Epithelial cell of proximal tubule (primary cell): ENCODE measurements at places on chromosomes 5 and 9. TPM values are rescaled to one million over a fixed set of nuclear protein-coding genes. Genes with fewer than 3 reads are reported as not detected.

FBXL17 gene
- total RNA-seq = 4.2 and 4.3 TPM in 2 replicates

RETREG1 gene
- 6.4 and 17.5 TPM in 2 replicates for total RNA-seq

TRIM32 gene
- 15.6 and 18.3 TPM in 2 replicates for total RNA-seq

LHX2 gene
- total RNA-seq = not detected in 2 replicates

DNA sequence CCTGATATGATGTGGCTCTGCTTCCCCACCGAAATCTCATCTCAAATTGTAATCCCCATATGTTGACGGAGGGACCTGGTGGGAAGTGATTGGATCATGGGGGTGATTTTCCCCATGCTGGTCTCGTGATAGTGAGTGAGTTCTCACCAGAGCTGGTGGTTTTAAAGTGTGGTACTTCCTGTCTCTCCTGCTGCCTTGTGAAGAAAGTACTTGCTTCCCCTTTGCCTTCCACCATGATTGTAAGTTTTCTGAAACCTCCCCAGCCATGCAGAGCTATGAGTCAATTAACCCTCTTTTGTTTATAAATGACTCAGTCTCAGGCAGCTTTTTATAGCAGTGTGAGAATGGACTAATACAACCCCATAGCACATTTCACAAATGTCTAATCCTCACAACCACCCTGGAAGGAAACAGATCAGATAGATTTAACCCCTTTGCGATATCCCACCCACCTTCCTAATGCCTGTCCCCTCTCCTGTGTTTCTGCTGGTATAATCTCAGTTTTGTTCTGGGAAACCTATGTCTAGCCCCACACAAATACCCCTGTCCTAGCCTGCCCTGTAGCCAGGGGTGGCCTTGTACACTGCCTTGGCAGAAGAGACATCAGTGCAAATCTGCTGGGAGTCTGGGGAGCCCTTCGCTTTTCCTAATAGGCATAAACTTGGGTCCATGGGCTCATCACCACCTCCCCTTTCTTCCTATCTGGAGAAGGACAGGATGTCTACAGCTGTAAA is 157.0 kb upstream of the RAI14 start:
- DNase-seq = peak; percentile 66

DNA sequence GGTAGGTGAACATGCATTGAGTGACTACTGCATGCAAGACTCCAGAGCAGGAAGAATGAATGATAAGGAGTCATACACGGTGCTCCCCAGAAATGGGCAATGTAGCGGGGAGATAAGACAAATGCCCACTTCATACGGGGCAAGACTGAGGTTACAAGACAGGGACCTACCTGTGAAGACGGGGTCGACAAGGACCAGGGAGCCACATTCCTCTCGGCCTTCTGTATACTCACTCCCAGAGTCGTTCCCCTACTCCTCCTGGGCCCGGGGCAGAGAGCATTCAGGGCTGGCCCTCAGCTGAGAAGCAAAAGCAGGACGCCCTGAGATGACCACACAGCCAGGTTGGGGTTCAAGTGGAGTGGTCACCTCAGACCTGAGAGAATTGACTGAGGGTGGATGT is 26.7 kb downstream of the PITX1 start:
- DNase-seq = no peak

- no peak for DNase-seq
These were observed 22.5 kb upstream of the ARL14EPL start for GRCh38 chr5:116009806-116010205.

GRCh38 chr9:101514071-101514470 is 19.6 kb upstream of the RNF20 start:
- peak; percentile 13 for DNase-seq

GRCh38 chr9:135797507-135798262 is 95.7 kb downstream of the KCNT1 start:
- no peak for DNase-seq

SECISBP2 gene
- 32.3 and 38.8 TPM in 2 replicates for total RNA-seq

DNA sequence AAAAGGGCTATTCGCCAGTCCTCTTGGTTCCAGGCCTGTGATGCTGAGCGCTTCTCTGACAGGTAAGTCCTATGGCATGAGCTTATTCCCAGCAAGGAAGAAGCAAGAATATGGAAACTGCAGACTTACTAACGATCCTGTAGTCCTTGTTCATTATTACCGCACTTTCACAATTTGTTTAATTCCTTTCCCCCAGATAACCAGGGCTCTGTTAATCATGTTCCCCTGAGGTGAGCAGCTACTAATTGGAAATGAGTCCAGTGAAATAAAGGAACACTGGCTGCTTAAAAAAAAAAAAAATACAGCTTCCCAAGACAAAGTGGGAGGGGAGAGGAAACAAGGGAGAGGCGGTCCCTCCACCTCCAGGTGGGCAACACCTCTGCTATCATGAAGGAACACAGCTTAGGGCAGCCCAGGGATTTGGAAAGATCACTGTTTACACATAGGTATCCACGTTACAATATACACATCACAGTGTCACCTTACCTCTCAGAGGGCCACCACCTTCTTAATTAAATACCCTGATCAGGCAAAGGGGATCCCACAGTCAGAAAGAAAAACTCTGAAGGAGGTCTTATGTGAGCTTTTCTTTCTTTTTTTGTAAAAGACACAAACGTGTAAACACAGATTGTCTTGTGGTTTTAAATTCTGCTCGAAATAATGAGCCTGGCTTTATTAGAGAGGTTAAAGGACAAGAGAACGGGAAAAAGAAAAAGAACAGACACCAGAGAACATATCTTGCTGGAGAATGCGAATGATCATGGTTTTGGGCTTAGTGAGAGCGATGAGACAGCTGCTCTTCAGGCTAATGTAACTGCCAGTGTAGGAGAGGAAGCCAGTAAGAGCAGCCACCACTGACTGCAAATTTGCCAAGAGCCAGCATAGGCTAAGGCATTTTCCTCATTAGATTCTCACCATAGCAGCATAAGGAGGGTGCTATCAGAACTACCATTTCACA is 258.6 kb downstream of the CRB2 start:
- DNase-seq = no peak

AQP3 gene
- total RNA-seq = 0.65 and 5.4 TPM in 2 replicates

- DNase-seq = no peak
These were observed 67.8 kb upstream of the SLC1A1 start for GRCh38 chr9:4422495-4422894.

PCDHB4 gene
- total RNA-seq = not detected in 2 replicates

DNA sequence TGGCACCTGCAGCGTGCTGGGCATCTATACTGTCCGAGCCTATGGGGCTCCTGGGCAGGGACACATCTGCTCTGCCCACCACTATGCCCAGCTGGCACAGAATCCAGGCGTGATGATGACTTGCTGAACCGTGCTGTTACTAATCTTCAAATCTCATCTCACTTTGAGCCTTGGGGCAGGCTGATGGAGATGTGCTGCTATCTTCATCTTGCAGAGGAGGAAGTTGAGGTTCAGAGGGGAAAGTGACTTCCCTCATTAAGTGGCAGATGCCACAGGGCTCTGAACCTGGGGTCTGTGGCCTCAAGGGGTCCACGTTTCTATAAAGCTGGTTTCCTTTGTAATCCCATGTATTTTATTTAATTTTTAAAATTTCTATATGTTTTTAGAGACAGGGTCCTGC is 4.7 kb downstream of the SLC2A6 start:
- no peak for DNase-seq

- DNase-seq = no peak
These were observed 40.9 kb downstream of the PAM start for GRCh38 chr5:102796009-102796408.

DNA sequence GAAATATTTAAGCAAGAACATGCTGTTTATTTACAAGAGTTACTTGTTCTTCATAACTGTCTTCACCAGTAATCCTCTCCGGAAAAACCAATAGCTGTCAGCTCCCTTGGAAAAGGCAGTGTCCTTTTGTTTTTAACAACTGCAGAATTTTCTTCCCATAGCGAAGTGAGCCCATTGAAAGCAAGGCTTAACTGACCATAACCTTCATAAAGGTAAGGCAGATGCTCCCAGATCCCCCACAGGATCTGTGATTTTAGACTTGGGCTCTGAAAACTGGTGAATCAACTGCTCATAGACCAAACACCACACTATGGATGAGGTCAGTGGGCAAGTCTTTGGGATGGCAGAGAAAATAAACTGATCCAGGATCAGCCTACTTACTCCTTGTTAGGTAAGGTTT is 155.0 kb downstream of the GLIS3 start:
- DNase-seq = no peak

PCBD2 gene
- total RNA-seq = 5.6 and 10.1 TPM in 2 replicates

GRCh38 chr5:169945831-169946261 is 34.4 kb downstream of the INSYN2B start:
- no peak for DNase-seq

RAB24 gene
- 16.7 and 22.4 TPM in 2 replicates for total RNA-seq

GRCh38 chr9:113153599-113153998 is 2.8 kb downstream of the SLC31A2 start:
- DNase-seq = no peak
